Activated T-cell treated with anti-CD3 and anti-CD28 coated beads, Interleukin-2, amount 50 U/mL, for 24 hours (primary cell): ENCODE measurements at places on chromosomes 11 and 22.

DNA sequence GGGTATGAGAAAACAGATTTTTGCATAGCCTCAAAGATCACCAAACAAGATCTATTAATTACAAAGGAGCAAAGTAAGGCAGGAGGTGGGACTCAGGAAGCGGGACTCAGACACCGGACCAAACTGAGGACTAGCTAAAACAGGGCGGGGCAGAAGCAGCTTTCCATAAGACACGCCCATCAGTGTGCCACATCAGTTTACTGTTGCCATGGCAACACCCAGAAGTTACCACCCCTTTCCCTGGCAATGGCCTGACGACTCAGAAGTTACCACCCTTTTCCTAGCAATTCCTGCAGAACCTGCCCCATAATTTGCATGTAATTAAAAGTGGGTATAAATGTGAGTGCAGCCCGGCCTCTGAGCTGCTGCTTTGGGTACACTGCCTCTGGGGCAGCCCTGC lies 173.9 kb downstream of the SHANK2 start:
- no peak for DNase-seq

DNA sequence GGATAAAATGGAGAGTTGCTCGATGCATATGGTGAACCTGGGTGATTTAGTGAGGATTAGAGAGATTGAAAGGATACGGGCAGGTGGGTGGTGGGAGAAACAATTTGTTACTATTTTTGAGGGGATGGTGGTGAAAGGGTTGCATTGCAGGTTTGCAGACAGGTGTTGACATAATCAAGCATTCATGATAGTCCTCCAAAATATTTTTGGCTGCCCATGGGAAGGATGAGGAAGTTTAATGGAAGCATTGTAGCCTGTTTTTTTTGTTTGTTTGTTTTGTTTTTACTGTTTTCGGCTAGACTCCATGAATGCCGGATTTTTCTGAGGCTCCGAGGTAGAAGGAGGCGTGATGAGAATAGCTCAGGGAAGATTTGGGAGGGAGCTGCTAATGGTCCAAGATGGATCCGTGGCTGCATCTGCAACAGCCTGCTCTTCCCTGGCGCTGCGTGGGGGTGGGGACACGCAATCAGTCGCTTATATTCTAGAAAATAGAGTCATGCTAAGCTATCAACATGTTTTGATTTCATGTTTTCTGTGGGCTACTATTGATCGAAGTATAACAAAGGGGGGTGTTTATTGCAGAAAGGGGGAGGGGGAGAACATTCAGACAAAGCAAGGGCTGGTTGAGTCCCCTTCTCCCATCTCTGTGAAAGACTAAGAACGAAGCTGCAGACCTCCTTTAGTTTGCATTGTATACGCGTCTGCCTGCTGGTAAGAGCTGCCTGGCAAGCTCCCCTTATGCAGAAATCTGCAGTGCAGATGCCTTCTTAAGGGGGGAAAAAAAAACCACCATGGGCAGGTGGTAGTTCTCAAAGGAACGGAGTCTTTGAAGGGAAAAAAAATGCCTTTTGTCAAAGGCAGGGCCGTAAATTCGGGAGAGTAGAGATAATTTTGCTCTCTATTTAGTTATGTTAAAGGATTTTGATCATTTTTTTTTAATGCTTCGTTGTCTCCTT lies 1.0 kb downstream of the RTN3 start:
- DNase-seq, result no peak

DNA sequence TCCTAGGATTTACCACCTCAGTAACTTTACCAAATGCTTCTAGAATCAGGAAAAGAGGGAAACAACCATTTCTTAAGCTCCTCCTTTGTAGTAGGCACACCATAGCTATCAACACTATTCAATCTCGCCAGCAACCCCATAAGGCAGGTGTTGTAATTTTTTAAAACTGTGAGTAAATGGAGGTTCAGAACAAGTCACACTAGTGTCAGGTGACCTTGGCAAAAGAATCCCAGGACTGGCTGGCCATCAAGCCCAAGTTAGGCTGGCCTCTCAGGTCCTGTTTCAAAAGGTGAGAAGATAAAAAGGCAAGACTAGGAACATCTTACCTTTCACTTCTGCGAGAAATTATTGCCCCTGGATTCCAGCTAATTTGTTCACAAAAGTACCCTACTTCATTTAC lies 713 bp downstream of the TOP3B start:
- no peak for DNase-seq

- no peak for DNase-seq
Observed at GRCh38 chr11:80383655-80384054, 942.8 kb upstream of the TENM4 start.

GRCh38 chr11:113675565-113675964 lies 30.5 kb downstream of the TMPRSS5 start:
- no peak for DNase-seq

DNA sequence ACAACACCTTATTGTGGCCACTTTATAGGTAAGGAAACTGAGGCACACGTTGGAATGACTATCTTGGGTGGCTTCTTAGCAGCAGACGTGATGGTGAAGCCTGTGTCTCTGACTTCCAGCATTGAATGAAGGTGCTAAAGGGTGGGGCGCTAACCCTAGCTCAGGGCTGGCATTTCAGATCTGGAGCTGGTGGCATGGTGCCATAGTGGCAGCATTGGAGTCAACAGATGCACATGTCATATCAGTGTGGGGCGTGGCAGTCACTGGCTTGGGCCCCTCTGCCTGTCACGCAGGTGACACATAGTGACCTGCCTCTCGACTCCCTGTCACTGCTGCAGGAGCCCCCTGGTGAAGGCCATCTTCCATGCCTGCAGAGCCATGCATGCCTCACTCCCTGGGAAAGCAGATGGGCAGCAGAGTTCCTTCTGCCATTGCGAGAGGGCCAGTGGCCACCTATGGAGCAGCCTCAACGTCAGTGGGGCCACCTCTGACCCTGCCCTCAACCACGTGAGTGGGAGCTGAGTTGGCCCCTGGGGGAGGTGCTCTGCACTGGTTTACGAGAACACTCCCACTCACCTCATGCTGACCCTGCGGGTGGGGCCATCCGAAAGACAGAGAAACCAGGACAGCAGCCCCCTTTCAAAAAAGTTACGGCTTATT lies 14.8 kb downstream of the SHISA8 start:
- DNase-seq, result no peak

DNA sequence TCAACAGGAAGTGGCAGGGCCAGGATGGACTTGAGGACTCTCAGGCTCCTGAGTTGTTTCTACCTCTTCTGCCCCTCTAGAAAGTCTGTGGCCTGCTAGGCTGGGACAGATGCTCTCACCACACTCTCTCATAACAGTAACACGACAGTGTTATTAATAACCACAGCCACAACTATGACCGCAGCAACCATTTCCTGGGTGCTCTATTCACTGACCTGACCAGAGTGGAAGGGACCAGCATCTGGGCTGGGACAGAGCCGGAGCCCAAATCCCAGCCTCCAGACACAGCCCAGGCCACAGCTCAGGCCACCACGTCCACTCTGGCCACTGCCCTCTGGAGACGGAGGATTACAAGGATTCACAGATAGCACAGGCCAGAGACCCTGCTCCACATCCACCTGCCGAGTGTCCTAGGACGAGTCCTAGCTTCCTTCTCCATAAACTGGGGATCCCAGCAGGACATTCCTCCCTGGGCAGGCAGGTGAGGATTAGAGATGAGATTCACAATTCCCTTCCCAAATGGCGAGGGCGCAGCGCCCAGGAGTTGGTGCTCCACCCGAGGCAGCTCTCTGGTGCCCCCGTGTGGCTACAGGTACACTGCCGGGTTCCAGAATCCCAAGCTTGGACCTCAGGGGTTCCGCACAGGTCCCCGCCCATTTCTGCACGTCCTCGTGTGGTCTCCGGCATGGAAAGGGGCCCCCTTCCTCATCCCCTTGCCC lies 7.1 kb downstream of the PNPLA5 start:
- peak; percentile 68 for DNase-seq

DNA sequence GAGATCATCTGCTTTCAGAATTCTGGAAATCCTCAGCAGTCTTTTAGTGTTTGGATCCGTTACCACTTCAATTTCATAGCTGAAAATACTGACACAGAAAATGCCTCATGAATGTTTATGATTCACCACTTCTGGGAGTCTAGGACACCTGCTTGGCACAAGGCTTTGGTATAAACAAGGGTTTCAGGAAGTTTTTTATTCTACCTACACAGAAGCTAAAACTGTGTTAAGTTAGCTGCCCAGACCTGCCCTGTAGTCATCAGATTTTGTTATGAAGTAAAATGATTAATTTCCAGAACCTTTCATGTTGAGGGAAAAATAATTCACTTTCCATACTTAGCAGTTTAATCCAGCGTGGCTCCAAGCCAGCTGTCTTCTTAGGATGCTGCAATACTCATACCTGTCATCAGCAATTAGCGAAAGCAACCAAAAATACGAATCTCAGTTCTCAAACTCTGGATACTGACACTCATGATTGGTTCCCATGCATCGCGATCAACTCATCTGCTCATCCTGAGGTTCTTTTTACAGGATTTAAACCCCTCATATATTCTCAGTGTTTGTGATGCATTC lies 458.5 kb upstream of the CCDC90B start:
- no peak for DNase-seq

DNA sequence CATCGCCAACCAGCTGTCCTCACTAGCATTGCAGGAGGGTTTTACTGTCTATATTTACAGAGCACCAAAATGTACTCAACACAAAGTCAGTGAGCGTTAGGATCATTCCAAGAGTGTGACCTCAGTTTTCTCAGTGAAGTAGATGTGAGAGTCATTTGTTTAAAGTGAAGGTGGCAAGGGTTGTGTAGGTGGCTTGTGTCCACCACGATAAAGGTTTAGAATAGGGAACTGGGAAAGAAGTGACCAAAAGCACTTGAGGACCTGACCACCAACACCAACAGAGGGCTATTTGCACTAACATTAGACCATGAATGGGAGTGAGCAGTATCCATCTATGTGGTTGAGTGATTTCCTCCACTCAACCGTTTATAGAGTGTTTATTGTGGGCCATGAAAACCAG lies 152.5 kb upstream of the POU2AF2 start:
- no peak for DNase-seq

GRCh38 chr22:45580726-45581381 lies 78.2 kb downstream of the FBLN1 start:
- no peak for DNase-seq

DNA sequence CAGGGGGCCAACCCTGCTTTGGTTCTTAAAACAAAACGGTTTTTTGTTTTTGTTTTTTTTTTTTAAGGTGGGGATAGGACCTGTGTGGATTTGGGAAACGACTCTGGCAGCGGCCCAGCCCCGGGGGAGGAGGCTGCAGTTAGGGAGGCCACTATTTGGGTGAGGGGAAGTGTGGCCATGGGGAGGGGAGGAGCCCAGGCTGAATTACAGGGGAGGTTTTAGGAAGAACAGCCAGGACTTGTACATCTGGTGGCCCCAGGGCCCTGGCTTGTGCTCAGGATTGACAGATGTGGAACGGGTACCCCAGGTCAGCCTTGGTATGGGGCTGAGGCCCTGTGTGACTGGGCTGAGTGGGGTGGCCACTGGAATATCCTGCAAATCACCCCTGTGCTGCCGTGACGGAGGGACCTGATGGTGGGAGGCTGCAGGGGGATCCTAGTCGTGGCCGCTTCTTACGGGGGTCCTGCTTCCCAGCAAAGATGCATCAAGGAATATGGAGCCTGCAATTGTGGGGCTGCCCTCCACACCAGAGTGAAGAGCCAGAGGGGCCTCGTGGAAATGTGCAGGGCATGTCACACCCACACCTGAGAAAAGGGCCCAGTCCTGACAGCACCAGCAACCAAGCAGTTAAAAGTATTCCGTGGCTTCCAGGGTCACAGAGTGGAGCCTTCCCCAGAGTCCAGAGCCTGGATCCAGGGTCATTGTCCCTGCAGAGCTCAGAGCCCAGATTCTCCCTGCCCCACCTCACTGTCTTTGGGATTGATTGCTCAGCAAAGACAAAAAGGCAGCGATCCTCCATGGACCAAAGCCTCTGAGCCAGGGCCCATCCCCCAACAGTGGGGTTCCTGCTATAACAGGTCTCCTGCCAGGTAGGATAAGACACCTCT lies 55.2 kb upstream of the WNT7B start:
- no peak for DNase-seq

- DNase-seq, result no peak
Observed at GRCh38 chr11:46362156-46363030, 15.1 kb downstream of the DGKZ start.

DNA sequence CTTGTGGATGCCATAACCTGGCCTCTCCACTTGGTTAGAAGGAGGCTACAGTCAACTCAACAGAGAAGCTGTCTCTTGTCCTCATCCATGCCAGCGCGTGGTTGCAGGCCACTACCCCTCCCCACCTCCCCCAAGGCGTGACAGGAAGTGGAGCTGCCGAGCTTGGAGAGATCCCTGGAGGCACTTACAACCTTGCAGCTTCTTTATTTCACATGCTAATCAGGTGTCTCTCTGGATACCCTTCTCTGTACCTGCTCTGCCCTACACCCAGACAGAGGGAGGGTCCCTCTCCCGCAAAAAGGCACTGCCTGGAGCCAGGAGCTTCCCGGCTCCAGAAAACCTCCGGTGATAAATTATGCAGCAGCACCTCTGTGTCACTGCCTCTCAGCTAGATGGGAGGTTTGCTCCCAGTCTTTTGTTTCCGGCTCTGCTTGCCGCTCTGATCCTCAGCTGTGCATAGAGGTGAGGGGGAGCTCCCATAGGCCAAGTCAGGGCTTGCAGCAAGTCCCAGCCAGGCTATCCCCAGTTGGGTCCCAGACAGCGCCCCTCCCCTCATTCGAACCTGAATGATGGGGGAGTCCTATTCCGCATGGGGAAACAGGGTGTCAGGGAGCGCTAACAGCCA lies 5.7 kb downstream of the LRP4 start:
- no peak for DNase-seq

DNA sequence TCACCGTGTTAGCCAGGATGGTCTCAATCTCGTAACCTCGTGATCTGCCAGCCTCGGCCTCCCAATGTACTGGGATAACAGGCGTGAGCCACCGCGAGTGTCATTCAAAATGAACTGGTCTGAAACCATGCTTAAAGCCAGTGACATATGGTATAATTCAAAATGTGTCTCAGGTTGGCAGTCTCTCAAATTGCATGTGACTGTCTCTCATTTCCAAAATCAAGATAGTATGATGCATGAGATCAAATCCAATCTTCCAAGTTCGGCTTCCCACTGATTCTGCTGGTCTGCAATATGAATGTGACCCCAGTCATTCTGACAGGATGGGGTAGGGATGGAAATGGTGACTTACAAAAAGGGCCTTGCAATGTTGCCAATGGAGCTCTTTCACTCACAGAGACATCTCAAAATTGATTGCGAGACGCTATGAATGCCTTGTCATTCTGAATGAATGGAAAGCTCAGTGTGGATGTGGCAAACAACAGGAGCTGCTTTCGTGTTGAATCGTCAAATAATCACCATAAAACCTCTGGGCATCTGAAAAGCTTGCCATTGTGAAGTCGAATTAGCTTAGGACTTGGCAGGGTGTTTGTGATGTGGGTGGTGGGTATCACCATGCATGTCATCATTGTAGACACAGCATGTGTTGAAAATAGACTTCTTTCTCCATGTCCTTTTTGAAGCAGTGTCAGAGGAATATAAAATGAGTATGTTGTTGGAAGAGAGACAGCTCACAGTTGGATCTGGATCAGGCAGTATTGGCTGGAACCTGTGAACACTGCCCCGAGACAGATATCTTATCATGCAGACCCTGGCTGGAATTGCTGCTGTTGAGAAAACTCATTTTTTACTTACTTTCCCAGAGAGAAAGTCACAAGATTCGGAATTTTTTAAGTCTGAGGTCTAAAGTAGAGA lies 12.2 kb downstream of the SLN start:
- no peak for DNase-seq
